ENCODE measurements at places on chromosomes 16 and 17.

- DNase-seq: no peak
Observed at GRCh38 chr16:6483469-6484033, 849.1 kb upstream of the RBFOX1 start.

GRCh38 chr16:29951625-29952365 lies 10.1 kb upstream of the TMEM219 start:
- no peak for DNase-seq

DNA sequence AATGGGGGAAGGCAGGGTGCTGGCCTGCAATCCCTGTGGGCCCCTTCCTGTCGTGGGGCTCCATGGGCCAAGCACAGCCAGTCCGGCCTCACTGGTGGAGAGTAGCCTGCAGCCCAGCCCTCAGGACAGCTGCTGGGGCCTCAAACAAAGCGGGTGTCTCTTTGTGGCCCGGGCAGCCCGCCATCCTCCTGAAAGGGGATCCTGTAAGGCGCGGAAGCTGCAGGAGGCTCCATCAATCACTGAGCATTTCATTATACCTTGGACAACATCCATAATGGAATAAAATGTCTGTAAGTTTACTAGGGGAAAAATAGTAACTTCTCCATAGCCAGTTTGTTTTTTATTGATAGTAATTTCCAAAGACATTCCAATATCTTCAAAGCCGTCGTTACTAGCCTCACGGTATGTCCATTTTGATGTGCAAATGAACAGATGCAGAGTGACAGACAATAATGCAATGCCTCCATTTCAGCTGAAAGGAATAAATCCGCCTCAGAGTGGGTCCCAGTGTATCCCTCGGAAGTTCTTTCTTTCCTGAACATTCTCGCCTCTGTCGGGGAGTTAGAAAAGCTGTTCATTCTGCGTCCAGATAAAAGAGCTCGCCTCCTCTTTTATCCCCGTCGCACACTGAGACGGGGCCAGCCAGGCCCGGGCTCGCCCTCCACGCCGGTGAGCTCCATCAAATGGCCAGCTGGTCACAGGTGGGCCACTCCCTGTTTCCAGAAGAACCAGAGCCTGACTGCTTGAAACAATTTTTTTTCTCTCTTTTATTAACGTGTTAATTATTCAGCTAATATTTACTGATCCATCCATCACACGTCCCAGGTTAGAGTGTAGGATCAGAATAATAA lies 14.4 kb downstream of the WSCD1 start:
- DNase-seq: no peak

GRCh38 chr16:51937771-51938170 lies 609.2 kb downstream of the TOX3 start:
- no peak for DNase-seq

GRCh38 chr17:35235289-35235688 lies 7.6 kb upstream of the SLFN5 start:
- DNase-seq: no peak

DNA sequence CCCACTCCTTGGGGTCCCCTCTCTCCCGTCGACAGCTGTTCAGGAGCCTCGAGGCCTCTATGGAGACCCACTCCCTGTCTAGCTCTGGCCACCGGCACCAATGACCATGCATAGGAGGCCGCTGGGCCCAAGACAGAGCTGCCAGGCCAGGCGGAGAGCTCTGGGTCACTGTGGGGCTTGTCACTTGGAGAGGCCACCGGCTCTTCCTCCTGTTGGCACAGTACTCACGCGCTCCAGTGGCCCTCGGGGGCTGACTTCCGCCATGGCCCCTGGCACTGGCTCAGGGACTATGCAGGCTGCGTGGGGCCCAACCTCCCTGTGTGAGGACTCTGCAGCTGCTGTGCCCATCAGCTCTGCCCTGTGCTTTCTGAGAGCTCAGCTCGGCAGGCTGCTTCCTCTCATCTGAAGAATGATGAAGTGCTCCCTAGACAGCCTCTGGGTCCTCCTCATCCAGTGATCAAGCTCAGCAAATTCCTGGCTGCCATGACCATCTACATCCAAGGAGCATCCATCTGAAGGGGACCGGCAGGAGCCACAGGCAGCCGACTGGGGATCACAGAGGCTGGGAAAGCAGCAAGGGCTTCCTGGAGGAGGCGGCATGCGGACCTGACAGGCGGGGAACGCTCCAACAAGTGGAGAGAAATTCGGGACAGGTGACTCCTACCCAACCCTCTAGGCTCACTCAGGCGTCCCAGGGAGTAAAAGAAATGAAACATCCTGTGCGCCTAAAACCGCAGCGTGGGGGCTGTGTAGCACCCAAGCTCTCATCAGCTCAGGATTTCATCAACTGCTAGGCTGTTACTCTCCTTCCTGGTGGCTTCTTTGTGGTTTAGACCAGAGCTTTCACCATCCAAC lies 16.8 kb downstream of the GALNS start:
- DNase-seq: no peak

DNA sequence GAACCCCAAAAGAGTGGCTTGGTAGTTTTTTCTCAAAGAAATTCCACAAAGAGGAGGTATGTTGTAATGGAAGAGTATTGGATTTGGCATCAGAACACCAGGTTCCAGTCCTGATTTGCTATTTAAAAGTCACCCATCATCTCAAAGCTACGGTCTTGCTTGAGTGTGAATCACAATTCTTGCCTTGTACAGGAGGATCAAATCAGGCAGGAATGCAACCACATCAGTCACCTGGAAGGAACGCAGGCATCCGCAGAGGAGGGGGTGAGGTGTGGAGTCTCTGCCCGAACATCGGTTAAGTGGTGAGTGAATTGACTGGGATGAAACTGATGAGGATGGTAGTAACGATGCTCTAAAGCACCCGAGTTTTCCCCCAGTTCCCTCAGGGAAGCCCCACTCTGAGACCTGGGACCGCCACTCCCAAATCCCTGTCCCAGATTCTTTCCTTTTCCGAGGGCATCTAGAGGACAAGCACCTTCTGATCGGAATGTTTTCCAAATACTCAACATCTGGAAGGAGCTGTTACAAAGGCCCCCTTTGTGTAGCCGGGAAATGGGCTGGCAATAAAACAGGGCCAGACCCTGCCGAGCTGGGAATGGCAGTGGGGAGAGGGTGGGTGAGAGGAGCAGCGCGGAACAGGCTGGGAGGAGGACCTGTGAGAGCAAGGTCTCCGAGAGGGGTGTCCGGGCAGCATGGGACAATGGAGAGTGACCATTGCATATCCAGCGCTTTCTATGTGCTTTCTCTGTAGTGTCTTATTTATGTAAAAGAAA lies 469.6 kb downstream of the SLC39A11 start:
- DNase-seq: no peak

DNA sequence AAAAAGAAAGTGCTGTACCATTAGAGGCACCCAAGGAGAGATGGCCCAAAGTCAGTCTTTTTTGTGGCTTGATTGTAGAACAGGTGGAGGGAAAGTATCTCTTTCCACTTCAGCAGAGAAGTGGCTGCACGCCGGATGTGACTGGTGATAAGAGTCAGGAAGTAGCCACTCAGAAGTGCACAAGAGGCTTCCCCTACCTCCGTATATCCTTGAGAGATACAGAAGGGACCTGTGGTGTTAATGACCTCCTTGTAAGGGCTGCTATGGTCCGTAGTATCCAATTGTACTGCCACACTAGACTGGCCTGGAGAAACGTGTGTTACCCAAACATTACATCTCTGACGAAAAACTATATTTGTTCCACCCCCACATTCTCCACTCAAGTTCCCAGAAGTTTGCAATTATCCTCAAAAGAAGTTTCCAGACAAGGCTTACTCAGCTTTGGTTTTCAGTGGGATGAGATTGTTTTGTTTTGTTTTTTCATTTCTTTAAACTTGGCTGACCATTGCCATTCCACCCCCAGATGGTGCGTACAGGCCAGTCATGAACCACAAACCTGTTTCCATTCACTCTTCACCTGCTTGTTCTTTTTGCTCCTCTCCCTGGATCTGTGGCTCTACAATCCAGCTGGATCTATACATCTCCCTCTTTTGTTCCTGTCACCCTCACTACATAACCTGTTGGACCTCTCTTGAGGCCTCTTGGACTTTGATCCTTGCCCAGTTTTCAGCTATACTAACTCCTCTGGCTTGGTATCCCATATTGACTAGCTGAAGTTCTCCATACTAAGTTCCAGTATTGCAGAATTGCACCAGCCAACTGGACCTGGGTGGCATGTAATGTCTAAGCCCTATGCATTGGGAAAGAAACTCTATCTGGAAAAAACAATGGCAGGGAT lies 20.7 kb upstream of the MED13 start:
- DNase-seq: peak; percentile 27

GRCh38 chr16:12089492-12090150 lies 113.1 kb downstream of the SNX29 start:
- peak; percentile 65 for DNase-seq

- DNase-seq: no peak
Observed at GRCh38 chr17:2067048-2067561, 12.2 kb downstream of the HIC1 start.

- no peak for DNase-seq
Observed at GRCh38 chr17:57221366-57222350, 34.7 kb upstream of the MSI2 start.

DNA sequence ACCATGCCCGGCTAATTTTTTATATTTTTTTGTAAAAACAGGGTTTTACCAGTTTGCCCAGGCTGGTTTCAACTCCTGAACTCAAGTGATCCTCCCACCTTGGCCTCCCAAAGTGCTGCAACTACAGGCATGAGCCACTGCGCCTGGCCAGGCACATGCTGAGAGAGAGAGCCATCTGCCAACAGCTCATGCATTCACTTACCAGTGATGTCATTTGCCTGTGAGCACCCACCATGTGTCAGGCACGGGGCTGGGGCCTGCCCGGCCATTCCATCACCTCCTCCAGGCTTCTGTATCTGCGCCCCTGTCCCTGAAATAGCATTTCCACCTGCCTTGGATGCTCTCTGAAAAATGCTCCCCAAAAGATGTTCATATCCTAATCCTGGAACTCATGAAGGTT lies 43.6 kb upstream of the PEMT start:
- no peak for DNase-seq

DNA sequence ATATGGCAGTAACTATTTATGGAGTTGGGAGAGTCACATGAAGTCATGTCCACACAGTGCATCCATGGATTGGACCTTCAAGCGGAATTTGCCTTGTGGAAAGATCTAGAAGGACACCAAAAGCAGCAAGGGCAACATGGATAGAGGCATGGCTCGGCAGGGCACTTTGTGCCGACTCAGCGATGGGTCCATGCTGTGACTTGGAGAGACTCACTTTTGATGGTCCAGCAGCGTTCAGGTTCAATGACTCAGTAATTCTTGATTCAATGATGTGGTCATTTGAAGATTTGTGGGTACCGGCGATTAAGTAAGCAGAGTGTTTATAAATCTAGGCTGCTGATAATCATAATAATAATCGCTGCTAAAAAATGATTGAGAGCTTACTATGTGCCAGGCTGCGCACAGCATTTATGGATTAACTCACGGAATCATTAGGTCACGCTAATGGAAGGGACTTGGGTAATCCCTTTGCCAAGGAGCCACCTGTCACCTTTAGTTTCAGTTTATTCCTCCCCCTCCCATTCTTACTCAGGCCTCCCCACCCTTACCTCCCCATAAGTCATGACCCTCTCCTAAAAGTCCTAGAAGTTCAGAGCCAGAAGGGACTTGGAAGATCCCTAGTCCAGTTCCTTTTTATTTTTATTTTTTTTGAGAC lies 127.5 kb upstream of the CRHR1 start:
- DNase-seq: no peak
